ENCODE measurements at places on chromosomes 1 and 21. TPM values are rescaled to one million over a fixed set of nuclear protein-coding genes. Genes with fewer than 3 reads are reported as not detected.
A peak's percentile ranks its signal among the peaks of the same experiment; 100 is the strongest.

GRCh38 chr1:38476111-38476849, 383.3 kb downstream of the RRAGC start:
- DNase-seq = no peak

DNA sequence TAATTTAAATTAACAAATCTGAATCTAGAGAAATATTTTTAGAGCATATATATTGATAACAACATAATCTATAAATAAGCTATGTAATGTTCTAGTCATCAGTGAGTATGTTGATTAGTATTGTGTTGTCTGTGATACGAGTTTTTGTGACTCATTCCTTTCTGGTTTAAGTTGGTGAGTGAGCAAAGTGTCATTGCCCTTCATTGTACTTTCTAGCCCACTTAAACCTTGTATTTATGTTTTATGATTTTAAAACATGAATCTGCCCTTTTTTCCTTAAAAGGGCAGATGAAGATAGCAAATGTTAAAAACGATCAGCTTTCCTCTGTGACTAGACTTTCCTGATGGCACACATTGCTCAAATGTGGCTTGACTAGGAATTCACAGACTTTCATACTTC, 38.5 kb downstream of the MACO1 start:
- DNase-seq = no peak

- peak; percentile 9 for DNase-seq
These were observed 2.3 kb downstream of the LDLRAD2 start for GRCh38 chr1:21814241-21814918.

The ZNF593 gene
- total RNA-seq = 27.3 TPM

The MYOG gene
- total RNA-seq = not detected
